ENCODE measurements at places on chromosomes 1 and 21.

GRCh38 chr1:226002667-226003501 is 3.7 kb upstream of the SDE2 start:
- DNase-seq = no peak

GRCh38 chr1:10877894-10878293 is 81.4 kb upstream of the CASZ1 start:
- no peak for DNase-seq

GRCh38 chr21:42570841-42571387 is 57.3 kb downstream of the SLC37A1 start:
- DNase-seq = no peak

- no peak for DNase-seq
These were observed 86.5 kb upstream of the ATP1A1 start for GRCh38 chr1:116286541-116286971.

GRCh38 chr1:176897350-176898236 is 266.9 kb downstream of the ASTN1 start:
- no peak for DNase-seq

DNA sequence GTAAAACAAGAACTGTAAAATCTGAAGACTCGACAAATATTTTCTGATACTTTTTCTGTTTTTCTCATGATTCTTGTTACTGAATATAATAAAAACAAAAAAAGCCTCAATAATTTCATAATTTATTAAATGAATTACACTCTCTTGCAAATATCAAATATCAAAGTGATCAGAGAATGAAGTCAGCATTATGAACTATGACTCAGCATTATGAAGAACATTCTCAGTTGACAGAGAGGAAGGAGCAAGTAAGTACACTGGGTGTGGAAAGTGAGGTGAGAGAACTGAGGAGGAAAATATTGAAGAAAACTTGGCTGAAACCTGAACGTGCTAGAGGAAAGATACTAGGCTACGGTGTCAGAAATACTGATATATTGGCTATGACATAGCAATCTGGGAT is 529.5 kb downstream of the KCNT2 start:
- no peak for DNase-seq

GRCh38 chr1:77888781-77889642 is 588 bp downstream of the NEXN start:
- DNase-seq = no peak

GRCh38 chr1:3312898-3313575 is 141.4 kb upstream of the ARHGEF16 start:
- DNase-seq = peak; percentile 98

GRCh38 chr1:232435729-232436128 is 194.2 kb downstream of the SIPA1L2 start:
- no peak for DNase-seq

- DNase-seq = no peak
These were observed 6.0 kb downstream of the CYB561D1 start for GRCh38 chr1:109499661-109500536.

DNA sequence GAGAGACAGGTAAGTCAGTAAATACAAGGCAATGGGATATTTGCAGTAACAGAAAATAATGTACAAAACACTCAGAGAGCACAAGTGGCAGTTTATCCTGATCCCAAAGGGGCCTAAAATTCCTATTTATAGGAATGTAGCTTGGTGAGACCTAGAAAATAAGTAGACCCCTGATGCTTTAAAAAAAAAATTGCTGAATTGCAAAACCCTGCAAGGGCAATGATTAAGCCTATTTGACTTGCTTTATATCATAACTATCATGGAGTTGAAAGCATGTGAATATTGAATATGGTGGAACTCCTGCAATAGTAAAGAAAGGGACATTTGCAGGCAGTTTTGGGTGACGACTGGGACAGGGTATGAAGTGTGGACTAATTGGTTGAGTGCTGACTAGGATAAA is 101.9 kb upstream of the C1orf21 start:
- no peak for DNase-seq

DNA sequence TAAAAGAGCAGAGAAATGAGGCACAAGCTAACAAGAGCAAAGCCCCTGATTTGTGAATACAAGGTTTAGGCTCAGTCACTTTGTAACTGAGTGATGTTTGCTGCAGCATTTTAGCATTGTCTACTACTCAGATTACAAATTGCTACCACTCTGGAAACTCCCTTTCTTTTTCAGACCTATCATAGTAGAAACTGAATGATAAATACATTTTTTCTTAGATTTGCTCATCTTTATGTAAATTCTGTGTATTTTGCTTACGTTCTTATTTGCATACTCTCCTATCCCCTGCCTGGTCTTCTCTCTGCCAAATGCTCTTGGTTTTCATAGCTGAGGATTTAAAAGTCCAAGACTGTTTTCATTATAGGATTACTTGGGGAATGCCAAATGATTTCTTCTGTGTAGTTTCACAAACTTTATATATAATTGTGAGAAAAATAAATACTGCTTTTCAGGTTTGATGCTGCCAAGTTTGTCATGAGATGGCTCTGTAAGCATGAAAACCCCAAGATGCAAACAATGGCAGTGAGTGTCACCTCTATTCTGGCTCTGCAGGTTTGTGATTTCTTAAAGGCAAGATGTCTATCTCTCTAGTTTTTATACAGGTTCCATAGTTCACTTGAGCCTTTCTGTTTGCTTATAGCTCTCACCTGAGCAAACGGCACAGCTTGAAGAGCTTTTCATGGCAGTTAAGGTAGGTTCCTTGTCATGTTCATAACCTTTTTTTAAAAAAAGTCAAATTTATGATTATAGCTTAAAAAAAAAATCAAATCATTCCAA is 24.7 kb downstream of the ZYG11A start:
- DNase-seq = no peak

DNA sequence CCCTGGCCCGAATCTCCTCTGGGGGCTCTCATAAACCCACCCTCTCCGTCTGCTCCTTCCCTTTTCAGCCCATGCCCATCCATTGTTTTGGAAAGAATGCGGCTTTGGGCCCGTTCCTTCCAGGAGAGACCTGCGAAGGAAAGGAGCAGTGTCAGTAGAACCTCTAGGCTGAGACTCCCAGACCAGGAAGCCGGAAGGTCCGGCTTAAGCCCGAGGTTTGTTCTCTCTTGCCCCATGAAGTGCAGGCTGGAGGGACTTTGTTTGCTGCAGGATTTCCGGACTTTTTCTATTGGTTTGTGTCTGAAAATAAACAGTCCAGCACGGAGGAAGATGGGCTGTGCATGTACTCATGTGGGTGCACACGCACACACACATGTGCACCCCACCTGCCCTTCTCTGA is 49.8 kb downstream of the ELK4 start:
- no peak for DNase-seq
